Activated naive CD8-positive, alpha-beta T cell treated with anti-CD3 and anti-CD28 coated beads, Interleukin-2, amount 10 ng/mL, durations not matched to agents 7 days and 5 days (primary cell): ENCODE measurements at places on chromosomes 16 and 17. TPM values are rescaled to one million over a fixed set of nuclear protein-coding genes. Genes with fewer than 3 reads are reported as not detected.
A peak's percentile ranks its signal among the peaks of the same experiment; 100 is the strongest.

BCAR1 gene
- total RNA-seq = not detected

ADAP2 gene
- 2.4 TPM for total RNA-seq

VAT1L gene
- total RNA-seq = not detected

RHOT1 gene
- total RNA-seq = 30.0 TPM

CD7 gene
- 320 TPM for total RNA-seq

KRT40 gene
- total RNA-seq = not detected

LLGL1 gene
- total RNA-seq = 21.3 TPM

AXIN2 gene
- 7.7 TPM for total RNA-seq

SDK2 gene
- 31.1 TPM for total RNA-seq

GCGR gene
- total RNA-seq = not detected

TBC1D3 gene
- total RNA-seq = not detected

KIF2B gene
- total RNA-seq = not detected

TP53TG3C gene
- total RNA-seq = not detected

DNA sequence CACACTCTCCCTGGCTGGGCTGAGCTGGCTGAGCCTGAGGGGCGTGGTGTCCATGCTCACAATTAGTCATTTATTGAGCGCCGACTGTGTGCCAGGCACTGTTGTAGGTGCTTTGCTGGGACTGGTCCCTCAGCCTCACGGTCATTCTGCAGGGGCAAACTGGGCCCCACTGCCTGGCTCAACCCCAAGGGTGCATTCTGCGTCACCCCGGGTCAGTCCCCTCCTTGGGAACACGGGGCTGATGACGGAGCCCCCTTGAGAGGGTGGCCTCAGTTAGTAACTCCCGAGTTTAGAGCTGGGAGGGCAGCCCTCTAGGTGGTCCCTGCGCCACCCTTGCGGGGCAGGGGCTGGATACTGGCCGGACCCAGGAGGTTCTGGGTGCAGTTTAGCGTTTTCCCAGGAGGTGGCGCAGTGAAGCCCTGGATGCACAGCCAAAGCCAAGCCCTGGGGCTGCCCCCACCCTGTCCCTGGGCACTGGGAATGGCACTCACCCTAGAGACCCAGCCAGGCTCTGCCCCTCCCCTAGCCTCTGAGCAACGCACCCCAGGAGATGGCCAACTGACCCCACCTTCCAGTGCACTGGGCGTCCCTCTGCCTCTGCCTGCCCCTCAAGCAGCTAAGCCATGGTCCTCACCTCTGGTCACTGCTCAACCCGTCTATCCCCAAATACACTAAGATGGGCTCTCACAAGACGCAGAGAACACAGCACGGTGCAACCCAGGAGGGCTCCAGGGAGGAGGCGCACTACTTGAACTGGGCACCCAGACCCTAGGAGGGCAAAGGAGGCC is 243.2 kb upstream of the GSE1 start:
- no peaks in the 10 kb centered on the region for H3K27me3 ChIP-seq
- no peak overlapping the region for H3K4me3 ChIP-seq
- DNase-seq = peak; percentile 74
- no peak overlapping the region for H3K27ac ChIP-seq
- H3K36me3 ChIP-seq = no peaks in the 10 kb centered on the region

DNA sequence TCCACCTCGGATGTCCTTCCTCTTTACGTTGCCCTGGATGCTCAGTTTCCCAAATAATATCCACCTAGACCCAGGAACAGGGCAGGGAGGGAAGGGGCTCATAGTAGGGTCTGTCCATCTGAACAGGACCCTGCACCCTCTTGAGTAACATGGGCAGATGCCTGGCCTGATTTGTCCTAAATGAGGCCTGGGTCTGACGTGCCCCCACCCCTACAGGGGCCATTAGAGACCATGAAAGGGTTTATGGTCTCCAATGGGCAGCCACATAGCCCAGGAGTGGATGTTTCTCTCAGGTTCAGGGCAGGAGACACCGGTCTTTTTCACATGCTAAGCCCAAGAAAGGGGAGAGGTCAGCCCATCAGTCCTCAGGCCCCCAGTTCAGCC is 6.8 kb downstream of the CACNG1 start:
- no peak overlapping the region for H3K4me3 ChIP-seq
- no peak overlapping the region for H3K27ac ChIP-seq
- H3K27me3 ChIP-seq = peaks cover 3% of the 10 kb centered on the region
- H3K36me3 ChIP-seq = peaks cover 4% of the 10 kb centered on the region
- DNase-seq = no peak
- H3K4me1 ChIP-seq = no peaks in the 10 kb centered on the region

GRCh38 chr16:57810197-57811031 is 8.1 kb upstream of the KIFC3 start:
- peak overlapping the region; percentile 63 for H3K27ac ChIP-seq
- no peaks in the 10 kb centered on the region for H3K36me3 ChIP-seq
- peak; percentile 60 for DNase-seq
- peaks cover 34% of the 10 kb centered on the region for H3K27me3 ChIP-seq

- no peak overlapping the region for H3K27ac ChIP-seq
- H3K27me3 ChIP-seq = no peaks in the 10 kb centered on the region
- peaks cover 2% of the 10 kb centered on the region for H3K4me1 ChIP-seq
- no peak overlapping the region for H3K4me3 ChIP-seq
- H3K36me3 ChIP-seq = peaks cover 9% of the 10 kb centered on the region
These were observed 35.5 kb downstream of the UBN1 start for GRCh38 chr16:4882633-4883285.

- peaks cover 9% of the 10 kb centered on the region for H3K4me1 ChIP-seq
- no peaks in the 10 kb centered on the region for H3K36me3 ChIP-seq
- peak; percentile 58 for DNase-seq
- H3K4me3 ChIP-seq = peak overlapping the region; percentile 62
These were observed 15.6 kb downstream of the TLE7 start for GRCh38 chr16:71426069-71426879.

DNA sequence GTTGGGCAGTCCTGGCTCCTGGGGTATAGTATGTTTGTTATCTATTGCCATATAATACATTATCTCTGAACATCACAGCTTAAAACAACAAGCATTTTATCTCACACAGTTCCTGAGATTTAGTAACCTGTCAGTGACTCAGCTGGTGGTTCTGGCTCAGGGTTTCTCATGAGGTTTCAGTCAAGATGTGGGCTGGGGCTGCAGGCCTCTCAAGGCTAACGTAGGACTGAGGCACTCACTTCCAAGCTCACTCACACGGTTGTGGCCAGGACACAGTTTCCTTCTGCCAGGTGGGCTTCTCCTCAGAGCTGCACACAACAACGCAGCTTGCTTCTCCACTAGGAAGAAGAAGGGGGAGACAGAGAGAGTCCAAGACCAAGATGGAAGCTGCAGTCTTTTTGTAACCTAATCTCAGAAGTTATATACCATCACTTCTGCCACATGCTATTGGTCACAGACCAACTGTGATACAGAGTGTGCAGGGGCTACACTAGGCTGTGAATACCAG is 10.3 kb upstream of the MED13 start:
- peaks cover 3% of the 10 kb centered on the region for H3K4me1 ChIP-seq
- no peak for DNase-seq
- no peaks in the 10 kb centered on the region for H3K36me3 ChIP-seq
- H3K27ac ChIP-seq = no peak overlapping the region

GRCh38 chr17:75020331-75021110 is 8.1 kb downstream of the MRPL58 start:
- no peak for DNase-seq
- H3K4me1 ChIP-seq = peaks cover 15% of the 10 kb centered on the region
- peaks cover 45% of the 10 kb centered on the region for H3K36me3 ChIP-seq

- no peaks in the 10 kb centered on the region for H3K27me3 ChIP-seq
- no peaks in the 10 kb centered on the region for H3K4me1 ChIP-seq
- no peaks in the 10 kb centered on the region for H3K36me3 ChIP-seq
- H3K4me3 ChIP-seq = no peak overlapping the region
- no peak for DNase-seq
These were observed 106.7 kb upstream of the SDK2 start for GRCh38 chr17:73750975-73751374.

DNA sequence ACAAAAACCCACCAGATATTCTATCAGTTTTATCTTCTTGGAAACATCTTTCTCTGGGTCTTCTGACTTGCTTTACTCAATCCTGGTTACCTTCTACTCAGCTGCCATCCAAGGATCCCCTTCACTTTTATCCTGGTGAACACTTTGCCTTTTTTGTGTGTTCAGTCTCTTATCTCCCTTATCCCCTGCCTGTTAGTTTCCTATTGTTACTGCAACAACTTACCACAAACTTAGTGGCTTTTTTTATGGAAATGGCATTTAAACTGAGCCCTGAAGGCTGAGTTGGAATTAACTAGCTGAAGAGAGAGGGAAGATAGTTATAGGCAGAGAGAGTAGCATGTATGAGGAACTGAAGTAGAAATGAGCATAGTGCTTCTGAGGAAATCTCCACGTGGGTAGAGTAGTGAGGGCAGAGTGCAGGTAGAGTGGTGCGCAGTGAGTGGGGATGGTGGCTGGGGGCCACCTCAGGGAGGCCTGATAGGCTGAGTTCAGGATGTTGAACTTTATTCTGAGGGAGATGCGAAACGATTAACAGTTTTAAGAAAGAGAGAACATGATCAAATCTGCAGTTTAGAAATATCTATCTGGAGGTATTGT is 26.3 kb downstream of the TANGO6 start:
- no peak overlapping the region for H3K27ac ChIP-seq
- peaks cover 32% of the 10 kb centered on the region for H3K36me3 ChIP-seq
- H3K27me3 ChIP-seq = no peaks in the 10 kb centered on the region
- H3K4me1 ChIP-seq = no peaks in the 10 kb centered on the region
- no peak overlapping the region for H3K4me3 ChIP-seq

DNA sequence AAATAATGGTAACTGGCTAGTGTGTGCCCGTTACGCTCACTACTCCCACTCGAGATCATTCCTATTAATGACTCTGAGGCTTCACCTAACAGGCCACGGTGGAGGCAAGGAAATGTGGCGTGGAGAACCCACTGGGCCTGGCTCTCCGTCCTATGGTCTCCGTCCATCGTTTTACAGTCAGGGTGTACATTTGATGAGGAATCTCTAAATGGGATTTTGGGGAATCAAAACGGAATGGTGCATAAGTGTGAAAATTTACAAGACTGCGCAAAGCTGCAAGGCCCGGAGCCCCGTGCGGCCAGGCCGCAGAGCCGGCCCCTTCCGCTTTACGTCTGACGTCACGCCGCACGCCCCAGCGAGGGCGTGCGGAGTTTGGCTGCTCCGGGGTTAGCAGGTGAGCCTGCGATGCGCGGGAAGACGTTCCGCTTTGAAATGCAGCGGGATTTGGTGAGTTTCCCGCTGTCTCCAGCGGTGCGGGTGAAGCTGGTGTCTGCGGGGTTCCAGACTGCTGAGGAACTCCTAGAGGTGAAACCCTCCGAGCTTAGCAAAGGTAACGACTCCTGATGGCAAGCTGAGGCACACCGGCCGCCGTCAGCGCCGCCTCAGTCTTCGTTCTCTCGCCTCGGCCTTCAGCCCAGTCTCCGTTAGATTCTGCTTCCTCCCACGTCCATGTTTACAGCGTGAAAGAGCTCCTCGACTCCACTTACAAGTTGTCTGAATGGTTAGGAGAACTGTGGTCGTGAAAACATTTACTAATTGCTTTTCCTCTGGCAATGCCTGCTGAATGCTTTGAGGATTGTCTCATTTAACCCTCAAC is at the start of gene RAD51C:
Gene RAD51C, plus strand, starts transcription at position 364 of the 817 bp plus-strand sequence. Its CDS starts 42 bp downstream, at position 406.
- peak within 1 kb of the TSS; percentile 96 for H3K27ac ChIP-seq
- DNase-seq = peak; percentile 90
- peaks cover 24% of the 10 kb centered on the region for H3K4me1 ChIP-seq
- peak within 1 kb of the TSS; percentile 95 for H3K4me3 ChIP-seq

DNA sequence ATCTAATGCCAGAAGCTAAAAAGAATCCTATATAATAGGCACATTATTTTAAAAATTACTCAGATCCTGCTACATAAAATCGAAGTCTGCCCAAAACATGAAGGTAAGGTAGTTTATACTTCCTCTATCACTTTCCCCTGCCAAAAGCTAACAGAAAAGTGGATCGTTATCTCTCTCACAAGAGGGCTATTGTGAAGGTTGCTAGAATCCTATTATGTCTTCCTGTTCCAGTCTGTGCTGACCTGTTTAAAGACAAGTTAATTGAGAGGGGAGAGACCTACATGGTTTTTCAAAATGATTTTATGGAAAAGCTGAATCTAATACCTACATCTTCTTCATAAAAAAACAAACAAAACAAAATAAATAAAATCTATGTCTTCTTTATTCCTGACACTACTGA is 1410.9 kb upstream of the CDH8 start:
- no peak overlapping the region for H3K4me3 ChIP-seq
- no peaks in the 10 kb centered on the region for H3K36me3 ChIP-seq
- no peak for DNase-seq
- H3K4me1 ChIP-seq = no peaks in the 10 kb centered on the region
- H3K27ac ChIP-seq = no peak overlapping the region

- H3K4me1 ChIP-seq = peaks cover 8% of the 10 kb centered on the region
- H3K27me3 ChIP-seq = peaks cover 15% of the 10 kb centered on the region
- DNase-seq = no peak
- peaks cover 3% of the 10 kb centered on the region for H3K36me3 ChIP-seq
These were observed 27.9 kb upstream of the GINS2 start for GRCh38 chr16:85716680-85717038.

- DNase-seq = peak; percentile 92
- H3K4me3 ChIP-seq = peak within 1 kb of the TSS; percentile 87
- H3K27ac ChIP-seq = no peak within 1 kb of the TSS
- peaks cover 10% of the 10 kb centered on the region for H3K4me1 ChIP-seq
- H3K27me3 ChIP-seq = no peaks in the 10 kb centered on the region
- peaks cover 5% of the 10 kb centered on the region for H3K36me3 ChIP-seq
These were observed at the start of gene PCYT2 for GRCh38 chr17:81911277-81911961. PCYT2 (minus strand) TSS chr17:81911399; CDS start chr17:81911355, 44 bp downstream.

- DNase-seq = peak; percentile 47
- peaks cover 54% of the 10 kb centered on the region for H3K36me3 ChIP-seq
- peak overlapping the region; percentile 88 for H3K27ac ChIP-seq
- H3K4me1 ChIP-seq = peaks cover 42% of the 10 kb centered on the region
- H3K27me3 ChIP-seq = no peaks in the 10 kb centered on the region
These were observed 1.3 kb downstream of the GNGT2 start for GRCh38 chr17:49209061-49209571.

- no peak overlapping the region for H3K4me3 ChIP-seq
- H3K27ac ChIP-seq = no peak overlapping the region
- H3K36me3 ChIP-seq = peaks cover 19% of the 10 kb centered on the region
- H3K4me1 ChIP-seq = peaks cover 8% of the 10 kb centered on the region
- H3K27me3 ChIP-seq = no peaks in the 10 kb centered on the region
These were observed 35.3 kb downstream of the NPLOC4 start for GRCh38 chr17:81601525-81602120.

DNA sequence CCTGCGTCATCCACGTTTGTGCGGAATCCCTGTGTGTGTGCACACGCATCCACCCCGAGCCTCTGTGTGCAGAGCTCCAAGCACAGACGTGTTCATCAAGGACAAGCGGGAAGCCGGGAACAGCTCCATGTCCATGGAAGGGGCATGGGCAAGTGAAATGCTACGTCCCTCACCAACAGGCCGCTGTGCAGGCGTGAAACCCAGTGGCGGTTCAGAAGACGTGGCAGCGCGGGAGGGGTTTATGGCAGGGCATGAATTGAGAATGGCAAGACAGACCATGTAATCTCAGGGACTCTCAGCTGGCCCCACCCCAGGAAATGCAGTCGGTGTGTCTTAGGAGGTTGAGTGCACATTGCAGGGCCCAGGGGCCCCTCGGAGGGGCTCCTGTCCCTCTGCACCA is 52.7 kb downstream of the TBC1D16 start:
- no peak overlapping the region for H3K4me3 ChIP-seq
- H3K27me3 ChIP-seq = no peaks in the 10 kb centered on the region
- no peak overlapping the region for H3K27ac ChIP-seq
- H3K4me1 ChIP-seq = no peaks in the 10 kb centered on the region

GRCh38 chr16:84925092-84925772 is 86.1 kb downstream of the ZDHHC7 start:
- no peaks in the 10 kb centered on the region for H3K27me3 ChIP-seq
- H3K27ac ChIP-seq = no peak overlapping the region
- no peak overlapping the region for H3K4me3 ChIP-seq
- peak; percentile 77 for DNase-seq
- H3K4me1 ChIP-seq = no peaks in the 10 kb centered on the region
